ENCODE measurements at places on chromosomes 1 and 21.

GRCh38 chr1:95431235-95431634 lies 197.2 kb downstream of the RWDD3 start:
- no peak for DNase-seq

DNA sequence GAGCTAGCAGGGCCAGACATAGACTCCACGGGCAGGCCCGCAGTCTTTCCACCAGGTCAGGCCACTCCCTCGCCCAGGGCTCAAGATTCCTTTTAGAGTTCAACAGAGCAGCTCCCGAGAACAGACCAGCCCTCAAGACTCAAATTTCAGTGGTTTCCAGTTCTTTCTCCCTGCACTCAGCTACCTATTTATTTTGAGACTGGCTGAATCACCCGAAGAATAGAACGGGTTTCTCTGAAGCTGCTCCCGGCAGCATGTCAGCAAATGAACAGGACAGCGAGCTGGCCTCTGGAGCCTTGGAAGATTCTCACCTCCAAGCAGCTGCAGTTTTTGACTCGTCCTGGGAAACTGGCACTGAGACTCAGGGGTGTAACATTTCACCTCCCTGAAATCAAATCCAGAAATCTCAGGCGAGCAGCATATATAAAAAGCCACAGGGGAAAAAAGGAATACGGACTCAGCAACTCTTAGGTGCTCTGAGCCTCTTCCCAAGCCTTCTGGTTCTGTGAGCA lies 177.9 kb downstream of the CLIC6 start:
- no peak for DNase-seq

DNA sequence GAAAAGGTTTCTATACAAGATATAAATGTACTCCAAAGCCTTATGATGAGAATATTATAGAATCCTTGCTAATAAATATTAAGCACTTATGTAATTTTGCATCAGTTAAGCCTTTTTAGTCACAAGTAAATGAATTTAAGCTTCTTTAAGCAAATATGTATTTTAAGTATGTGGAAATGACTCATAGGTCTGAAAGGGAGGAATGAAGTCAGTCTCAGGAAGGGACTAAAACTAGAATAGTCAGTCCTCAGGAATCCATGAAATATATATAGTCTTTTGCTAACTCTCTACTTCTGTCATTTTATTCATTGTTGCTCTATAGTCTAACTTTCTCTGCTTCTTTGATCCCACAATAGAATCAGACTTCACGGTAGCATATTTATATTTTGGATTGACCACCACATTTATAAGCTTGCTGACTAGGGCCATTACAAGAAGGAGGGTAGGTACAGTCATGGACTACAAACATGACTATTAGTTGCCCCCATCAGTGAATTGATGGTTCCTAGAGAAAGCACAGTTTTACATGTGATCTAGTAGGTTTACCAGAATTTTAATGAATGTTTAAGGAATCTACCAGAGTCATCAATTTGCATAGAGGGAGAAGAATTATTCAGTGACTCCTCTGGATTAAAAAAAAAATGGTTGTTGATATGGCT lies 20.2 kb upstream of the RABGGTB start:
- DNase-seq: no peak

DNA sequence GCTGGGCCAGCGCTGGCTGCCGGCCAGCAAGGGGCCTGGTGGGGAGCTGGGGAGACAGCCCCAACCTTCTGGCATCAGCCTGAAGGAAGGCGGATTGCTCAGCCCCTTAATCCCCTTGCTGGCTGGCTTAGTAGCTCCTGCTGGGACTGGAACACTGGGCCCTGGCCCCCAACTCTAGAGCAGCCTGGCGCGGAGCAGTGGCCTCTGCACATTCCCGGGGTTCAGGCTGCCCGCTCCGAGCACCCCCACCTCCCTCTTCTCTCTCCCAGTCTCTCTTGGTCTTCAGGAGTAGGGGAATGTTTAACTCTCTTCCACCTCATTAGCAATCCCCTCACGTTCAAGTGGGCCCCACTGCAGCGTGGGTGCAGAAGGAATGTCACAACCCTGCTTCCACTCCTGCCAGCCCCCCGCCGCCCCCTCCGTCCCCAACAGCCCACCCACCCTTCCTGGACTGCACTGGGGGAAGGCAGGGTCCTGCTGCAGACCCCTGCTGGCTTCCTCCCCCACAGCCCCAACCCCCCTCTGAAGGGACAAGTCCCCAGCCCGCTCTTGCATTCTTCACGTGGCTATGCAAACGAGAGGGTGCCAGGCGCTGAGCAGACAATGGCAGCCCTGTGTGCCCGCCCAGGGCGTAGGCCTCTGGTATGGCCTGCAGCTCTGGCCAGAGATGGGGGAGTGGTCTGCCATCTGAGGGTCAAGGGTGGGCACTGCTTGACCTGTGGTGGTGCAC lies 980 bp upstream of the CLDN19 start:
- no peak for DNase-seq

GRCh38 chr21:36696390-36697059 lies 2.4 kb upstream of the SIM2 start:
- no peak for DNase-seq

DNA sequence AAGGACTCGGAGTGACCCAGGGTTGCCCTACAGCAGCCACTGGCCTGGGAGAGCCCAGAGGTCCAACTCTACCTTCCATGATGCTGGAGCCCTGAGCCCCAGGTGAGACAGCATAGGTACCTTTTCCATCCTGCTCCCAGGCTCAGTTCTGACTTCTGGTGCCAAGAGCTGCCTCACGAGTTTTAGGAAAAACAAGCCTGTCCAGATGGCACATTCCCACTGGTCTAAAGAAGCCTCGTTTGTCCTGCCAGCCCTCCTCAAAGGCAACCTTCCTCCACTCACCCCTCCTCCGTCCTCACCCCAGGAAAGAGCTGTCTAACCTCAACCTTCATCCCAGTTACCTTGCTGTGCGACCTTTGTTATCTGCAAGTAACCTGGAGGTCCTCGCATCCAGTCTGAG lies 53.5 kb upstream of the PRELP start:
- DNase-seq: no peak

DNA sequence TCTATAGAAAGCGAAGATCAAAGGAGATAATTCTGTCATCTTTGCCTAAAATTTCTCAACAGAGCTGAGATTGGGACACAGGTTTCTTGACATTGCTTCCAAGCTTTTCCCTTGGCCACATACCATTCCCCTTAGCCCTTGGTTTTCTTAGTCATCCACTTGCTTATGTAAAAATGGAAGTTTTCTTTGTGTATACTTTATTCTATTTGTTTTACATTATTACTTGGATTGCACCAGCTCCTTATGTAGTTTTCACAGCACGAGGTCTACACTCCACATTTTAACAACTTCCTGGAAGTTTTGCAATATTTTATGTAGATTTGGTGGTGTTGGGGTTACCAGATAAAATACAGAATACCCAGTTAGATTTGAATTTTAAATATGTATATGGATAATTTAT lies 129.8 kb downstream of the PLA2G4A start:
- no peak for DNase-seq

- no peak for DNase-seq
Observed at GRCh38 chr1:225658041-225658440, 5.1 kb upstream of the ENAH start.

GRCh38 chr1:165369255-165369848 lies 12.8 kb upstream of the LMX1A start:
- DNase-seq: no peak

DNA sequence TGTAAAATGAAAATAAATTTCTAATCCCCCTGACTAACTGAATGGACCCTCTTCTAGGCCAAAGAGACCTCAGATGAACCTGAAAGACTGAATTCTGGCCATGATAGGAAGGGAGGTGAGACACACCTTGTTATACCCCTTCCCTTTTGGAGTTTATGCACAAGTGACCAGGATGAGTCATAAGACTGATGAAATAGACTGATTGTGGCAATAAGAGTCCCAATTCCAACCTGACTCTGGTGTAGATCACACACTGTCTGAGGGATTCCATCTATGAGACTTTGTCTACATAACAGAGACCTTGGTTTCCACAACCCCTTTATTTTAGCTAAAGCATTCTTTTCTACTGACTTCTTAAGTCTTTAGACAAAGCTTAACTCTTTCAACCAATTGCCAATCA lies 13.5 kb upstream of the OR2G2 start:
- no peak for DNase-seq

DNA sequence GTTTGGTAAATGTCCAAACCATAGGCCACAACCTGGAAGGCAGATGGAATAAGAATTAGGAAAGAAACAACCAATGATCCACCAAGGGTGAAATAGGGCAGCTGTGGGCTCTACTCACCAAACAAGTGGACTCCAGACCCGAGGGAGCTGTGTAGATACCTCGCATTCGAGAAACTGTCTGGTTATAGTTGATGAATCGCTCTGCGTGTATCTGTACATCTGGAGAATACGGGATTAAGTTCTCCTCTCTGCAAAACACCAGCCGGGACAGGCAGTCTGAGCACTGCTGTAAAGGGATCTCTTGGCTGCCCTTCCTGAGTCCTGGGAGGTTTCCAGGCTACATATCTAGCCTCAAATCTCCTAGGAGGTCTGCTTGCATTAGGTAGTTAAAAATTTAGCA lies 9.4 kb upstream of the UBR4 start:
- DNase-seq: no peak

- DNase-seq: no peak
Observed at GRCh38 chr1:84525779-84526178, 19.4 kb upstream of the GNG5 start.

GRCh38 chr1:88557014-88557413 lies 127.1 kb upstream of the PKN2 start:
- DNase-seq: no peak

GRCh38 chr21:44714905-44715304 lies 3.5 kb upstream of the TSPEAR start:
- DNase-seq: no peak

DNA sequence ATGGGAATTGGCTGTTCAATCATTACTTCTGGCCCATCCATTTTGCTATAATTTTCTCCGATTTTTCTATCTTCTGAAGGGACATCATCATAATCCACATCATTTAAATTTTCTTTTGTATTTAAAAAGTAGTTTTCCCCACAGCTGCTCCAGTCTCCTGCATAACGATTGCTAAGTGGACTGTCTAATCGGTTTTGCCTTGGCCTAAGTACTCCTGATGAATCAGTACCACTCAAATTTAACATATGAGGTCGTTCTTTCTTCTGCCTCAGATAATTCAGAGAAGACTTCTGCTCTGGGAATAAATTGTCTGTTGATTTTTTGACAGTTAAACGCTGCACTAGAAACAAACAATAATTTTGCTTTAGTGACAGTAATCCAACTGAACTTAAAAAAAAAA lies 41.9 kb downstream of the SYDE2 start:
- no peak for DNase-seq

GRCh38 chr1:31696242-31696641 lies 7.6 kb downstream of the COL16A1 start:
- DNase-seq: no peak

- peak; percentile 63 for DNase-seq
Observed at GRCh38 chr1:152777510-152778137, 2.7 kb downstream of the LCE1F start.

GRCh38 chr21:46205766-46206162 lies 21.5 kb upstream of the SPATC1L start:
- DNase-seq: no peak

- DNase-seq: no peak
Observed at GRCh38 chr1:171252482-171252881, 4.2 kb downstream of the FMO1 start.

DNA sequence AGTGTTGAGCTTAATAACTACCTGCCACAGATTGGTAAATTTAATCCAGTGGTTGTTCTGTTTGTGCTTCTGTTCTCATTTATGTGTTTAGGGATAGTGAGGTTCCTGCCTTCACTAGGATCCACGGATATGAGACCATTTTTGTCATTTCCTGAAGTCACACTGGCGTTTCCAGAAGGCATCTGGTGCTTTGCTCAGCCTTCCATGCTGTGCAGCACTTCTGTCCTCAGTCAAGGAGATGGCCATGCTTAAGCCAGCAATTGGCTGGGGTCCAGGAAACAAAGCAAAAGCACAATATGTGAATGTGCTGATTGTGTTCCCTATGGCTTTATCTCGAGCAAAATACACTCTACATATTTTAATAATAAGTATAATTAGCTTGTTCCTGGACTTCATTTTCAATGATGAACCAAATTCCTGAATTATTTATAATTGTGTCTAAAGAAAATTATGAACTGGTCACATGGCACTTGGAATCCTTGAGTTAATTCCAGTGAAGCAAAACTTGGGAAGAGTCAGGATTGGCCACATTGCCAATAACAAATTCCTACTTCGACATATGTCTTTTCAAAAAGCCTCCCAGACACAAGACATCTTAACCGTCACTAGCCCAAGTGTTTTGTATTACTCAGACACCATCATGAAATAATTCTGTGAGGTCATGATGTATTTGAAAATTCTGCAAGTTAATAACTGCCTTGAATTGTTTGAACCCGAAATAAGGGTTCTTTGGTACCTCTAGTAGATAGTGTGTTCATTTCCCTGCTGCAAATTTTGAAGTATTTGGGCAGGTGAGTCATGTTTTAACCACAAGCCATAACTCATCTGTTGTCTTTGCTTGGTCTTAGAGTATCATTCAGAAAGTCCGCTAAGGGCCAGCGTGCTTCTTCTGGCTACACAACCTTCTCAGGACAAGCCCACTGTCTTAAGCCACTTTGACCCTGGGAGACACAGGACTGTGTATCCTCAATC lies 412.4 kb downstream of the DISC1 start:
- DNase-seq: no peak

DNA sequence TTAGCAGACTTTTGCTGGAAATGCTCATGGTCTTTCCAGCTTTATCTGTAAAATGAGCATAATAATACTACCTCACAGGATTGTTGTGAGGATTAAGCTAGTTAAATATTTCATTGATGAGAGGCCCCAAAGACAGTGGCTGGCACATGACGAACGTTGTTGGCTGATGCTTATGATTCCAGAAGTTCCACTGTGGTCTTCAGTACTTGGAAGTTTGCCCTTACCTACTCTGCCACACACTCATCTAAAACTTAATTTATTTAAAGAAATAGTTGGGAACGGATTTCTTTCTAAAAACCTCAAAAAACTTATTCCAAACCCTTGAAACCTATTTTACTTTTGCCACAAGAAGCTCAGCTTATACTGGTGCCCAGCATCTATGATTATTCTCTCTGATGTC lies 170.7 kb downstream of the DHRS3 start:
- DNase-seq: no peak

DNA sequence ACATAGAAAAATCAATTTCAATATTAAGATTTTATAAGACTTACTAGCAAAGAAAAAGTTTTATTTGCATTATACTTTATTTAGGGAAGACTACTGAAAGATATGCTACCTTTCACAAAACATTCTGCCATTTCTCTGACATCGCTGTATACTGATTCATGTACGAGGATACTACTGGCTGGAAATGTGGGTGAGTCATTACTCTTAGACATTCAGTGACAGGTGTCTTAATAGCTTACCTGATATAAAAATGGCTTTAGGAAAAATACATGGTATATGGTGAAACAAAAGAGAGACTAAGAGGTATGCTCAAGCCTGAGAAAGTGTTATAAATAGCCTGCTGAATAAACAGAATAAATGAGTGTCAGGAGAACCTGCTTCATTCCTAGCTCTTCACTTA lies 73.0 kb upstream of the EXO1 start:
- DNase-seq: no peak

GRCh38 chr1:36511804-36512798 lies 29.4 kb upstream of the CSF3R start:
- DNase-seq: no peak

- DNase-seq: no peak
Observed at GRCh38 chr1:244074559-244075171, 23.6 kb downstream of the ZBTB18 start.
